ENCODE measurements at places on chromosomes 5 and 9.
A peak's percentile ranks its signal among the peaks of the same experiment; 100 is the strongest.

DNA sequence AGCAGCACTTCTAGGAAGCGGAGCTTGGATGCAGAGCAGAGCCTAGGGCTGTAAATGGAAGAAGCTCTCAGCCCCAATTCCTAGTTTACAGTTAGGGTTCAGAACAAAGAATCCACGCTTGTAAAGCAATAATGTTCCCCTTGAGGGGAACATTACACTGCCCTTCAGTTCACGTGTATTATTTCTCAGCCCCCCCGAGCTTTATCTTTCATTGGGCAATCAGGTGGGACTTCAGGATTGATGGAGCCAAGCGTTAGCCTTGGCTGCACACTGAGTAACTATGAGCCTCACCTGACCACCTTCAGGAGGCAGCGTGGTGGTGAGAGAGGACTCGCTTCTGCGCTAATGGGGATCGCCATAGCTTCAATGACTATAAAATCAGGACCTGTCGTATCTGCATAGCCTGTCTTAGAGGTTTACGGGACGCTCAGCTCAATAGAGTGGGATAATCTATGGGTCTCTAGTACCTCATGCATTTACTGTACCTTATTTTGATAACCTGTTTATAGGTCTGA, 157.0 kb upstream of the RASEF start:
- no peak for DNase-seq

- no peak for DNase-seq
These were observed 216.5 kb downstream of the MCTP1 start for GRCh38 chr5:95068289-95068910.

GRCh38 chr5:130975299-130975698, 189.8 kb downstream of the HINT1 start:
- DNase-seq: no peak

DNA sequence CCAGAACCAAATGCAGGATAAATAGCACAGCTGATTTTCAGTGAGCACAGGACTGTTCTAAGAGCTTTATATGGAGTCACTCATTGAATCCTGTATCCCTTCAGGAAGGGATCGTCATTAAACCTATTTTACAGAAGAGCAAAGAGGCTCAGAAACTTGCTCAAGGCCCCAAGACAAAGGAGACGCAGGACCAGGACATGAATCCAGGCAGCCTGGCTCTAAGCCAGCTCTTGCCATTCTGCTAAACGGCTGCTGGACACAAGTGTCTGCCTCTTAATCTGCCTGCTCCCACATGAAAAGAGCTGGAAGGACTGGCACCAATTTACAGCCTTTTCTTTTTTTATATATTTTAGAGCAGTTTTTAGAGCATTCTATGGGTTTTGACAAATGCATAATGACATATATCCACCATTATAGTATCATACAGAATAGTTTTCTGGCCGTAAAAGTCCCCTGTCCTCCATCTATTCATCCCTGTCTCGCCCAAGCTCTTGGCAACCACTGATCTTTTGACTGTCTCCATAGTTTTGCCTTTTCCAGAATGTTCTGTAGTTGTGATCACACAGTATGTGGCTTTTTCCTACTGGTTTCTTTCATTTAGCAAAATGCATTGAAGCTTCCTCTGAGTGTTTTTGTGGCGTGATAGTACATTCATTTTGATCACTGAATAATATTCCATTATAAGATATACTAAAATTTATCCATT, 37.5 kb downstream of the RETREG1 start:
- DNase-seq: no peak

- DNase-seq: no peak
These were observed 176.0 kb downstream of the DAB2IP start for GRCh38 chr9:121827251-121827967.

- DNase-seq: no peak
These were observed 301.8 kb upstream of the CDH6 start for GRCh38 chr5:30891660-30892059.

DNA sequence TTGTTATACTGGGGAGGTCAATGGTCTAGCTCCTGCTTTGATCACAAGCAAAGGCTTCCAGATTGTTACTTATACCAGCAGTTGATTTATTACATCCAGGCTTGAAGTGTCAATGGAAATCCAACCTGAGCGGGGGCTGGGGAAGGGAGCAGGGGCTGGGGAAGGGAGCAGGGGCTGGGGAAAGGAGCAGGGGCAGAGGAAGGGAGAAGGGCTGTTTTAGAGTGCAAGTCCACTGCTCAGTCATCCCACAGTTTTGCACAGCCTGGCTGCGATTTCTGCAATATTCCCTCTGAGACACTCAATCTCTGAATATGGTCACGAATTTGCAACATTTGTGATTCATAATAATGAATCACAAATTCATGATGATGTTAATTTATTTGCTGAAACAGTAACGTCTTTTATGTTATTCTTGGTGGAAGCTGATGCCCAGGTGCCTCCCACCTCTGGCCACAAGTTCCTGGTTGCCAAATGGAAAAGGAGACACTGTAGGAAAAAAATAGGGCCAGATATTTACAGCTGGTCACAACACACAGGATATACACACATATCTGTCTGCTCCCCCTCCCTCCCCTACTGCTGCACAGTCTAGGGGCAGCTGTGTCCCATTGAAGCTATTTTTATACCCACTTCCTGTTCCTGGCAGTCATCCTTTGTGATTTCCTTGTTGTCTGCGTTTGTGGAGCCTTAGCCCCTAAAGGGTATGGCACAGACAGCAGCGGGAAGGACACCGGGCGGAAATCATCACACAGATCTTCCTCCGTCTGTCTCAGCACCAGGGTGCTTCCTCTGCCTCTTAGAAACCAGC, 325.1 kb downstream of the GADD45G start:
- peak; percentile 23 for DNase-seq

GRCh38 chr5:144504929-144505577, 334.4 kb downstream of the KCTD16 start:
- DNase-seq: no peak

GRCh38 chr9:118643118-118643517, 726.1 kb downstream of the BRINP1 start:
- DNase-seq: no peak

DNA sequence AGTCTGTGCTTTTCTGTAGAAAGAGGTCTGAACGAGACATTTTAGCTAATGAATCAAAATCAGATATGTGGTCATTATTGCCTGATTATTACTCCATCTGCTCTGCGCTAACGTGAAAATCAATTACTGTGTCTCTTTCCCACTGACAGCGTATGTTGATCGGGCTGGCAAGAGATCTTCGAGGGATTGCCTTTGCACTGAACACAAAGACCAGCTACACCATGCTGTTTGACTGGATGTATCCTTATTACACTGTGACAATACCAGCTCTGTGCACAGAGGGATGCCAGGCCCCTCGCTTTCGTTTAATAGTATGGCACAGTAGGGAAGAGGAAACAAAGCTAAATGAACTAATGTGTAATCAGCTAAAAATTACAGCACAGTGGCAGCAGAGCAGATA, 103.7 kb upstream of the TLX3 start:
- DNase-seq: no peak

DNA sequence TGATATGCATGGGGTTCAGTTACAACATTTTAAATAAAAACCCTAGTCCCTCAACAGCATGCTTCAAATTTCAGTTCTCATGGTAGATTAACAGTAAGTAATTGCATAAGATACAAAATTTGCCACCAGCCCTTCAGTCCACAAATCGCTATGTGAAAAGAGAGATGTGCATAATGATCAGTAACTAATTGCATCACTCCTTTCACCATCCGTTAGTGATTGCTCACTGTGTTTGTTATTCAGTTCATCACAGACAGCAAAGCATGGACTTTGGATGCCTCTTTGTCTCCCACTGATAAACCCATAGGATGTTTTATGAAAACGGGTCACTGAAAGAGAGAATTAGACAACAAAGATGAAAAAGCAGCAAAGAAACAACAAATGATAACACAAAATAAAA, 103.2 kb downstream of the MCTP1 start:
- DNase-seq: no peak

GRCh38 chr5:10964806-10965205, 203.8 kb upstream of the DAP start:
- no peak for DNase-seq

DNA sequence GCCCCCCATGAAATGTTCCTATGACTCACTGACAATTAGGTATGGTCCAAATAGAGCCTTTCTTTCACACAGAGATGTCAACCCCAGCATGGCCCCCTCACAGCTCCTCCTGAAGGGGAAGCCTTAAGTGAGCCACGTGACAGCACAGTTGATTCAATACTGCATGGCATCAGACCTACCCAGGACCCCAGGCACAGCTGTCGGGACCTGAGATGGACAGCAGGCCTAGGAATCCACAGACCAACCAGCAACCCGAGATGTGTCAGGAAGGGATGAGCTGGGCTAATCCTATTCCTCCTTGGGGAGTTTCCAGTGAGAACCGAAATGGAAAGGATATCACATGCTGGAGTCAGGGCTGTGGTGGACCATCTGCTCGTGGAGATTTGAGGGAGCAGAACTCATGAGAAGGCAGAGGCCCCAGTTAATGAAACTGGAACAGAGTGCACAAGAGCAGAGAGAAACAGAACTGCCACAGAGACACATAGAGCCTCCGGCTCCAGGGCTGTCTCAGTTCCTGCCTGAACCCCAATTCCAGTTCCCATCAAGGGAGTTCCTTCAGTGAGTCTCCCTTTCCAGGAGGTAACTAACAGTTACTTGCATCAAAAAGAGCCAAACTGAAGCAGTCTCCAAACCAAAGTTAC, 42.1 kb upstream of the SMIM23 start:
- no peak for DNase-seq

DNA sequence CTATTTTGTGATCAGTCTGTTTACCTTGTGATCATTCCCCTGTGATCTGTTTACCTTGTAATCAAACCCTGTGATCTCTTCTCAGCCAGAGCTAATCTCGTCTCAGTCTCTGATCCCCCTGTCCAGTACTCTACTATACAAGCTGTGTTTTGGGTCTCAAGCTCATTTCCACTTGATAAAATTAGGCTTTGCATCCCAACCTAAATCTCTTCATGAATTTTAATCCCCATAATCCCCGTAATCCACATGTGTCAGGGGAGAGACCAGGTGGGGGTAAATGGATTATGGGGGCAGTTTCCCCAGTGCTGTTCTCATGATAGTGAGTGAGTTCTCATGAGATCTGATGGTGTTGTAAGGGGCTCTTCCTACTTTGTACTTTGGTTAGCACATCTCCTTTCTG, 157.2 kb downstream of the PRR16 start:
- DNase-seq: no peak

- DNase-seq: peak; percentile 9
These were observed 44.4 kb upstream of the GRIA1 start for GRCh38 chr5:153445875-153446579.

- DNase-seq: no peak
These were observed 66.3 kb upstream of the FBXL7 start for GRCh38 chr5:15433709-15434108.

GRCh38 chr9:135615666-135616618, 23.4 kb downstream of the GLT6D1 start:
- no peak for DNase-seq

GRCh38 chr9:20355022-20355421, 267.3 kb downstream of the MLLT3 start:
- no peak for DNase-seq

- no peak for DNase-seq
These were observed 55.9 kb downstream of the ROPN1L start for GRCh38 chr5:10497554-10497953.

- no peak for DNase-seq
These were observed 46.3 kb downstream of the NACC2 start for GRCh38 chr9:136048560-136049411.

- DNase-seq: no peak
These were observed 148.9 kb downstream of the DOCK2 start for GRCh38 chr5:169785771-169786618.

DNA sequence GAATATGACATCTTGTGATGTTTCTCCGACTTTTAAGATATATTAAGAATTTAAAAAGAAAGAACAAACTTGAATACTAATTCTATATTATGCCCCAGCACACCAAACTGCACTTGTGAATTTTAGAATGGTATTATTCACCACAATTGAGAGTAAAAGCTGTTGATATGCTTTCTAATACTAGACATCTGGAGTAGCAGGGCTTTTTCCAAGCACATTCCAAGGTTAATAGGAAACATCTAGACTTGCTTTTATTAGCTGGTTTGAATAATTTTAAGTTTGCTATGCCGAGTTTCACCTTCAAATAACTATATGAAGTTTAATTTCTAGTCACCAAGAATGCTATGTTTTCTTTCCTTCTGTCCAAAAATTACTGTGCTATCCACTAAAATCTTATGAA, 13.5 kb downstream of the NREP start:
- no peak for DNase-seq

DNA sequence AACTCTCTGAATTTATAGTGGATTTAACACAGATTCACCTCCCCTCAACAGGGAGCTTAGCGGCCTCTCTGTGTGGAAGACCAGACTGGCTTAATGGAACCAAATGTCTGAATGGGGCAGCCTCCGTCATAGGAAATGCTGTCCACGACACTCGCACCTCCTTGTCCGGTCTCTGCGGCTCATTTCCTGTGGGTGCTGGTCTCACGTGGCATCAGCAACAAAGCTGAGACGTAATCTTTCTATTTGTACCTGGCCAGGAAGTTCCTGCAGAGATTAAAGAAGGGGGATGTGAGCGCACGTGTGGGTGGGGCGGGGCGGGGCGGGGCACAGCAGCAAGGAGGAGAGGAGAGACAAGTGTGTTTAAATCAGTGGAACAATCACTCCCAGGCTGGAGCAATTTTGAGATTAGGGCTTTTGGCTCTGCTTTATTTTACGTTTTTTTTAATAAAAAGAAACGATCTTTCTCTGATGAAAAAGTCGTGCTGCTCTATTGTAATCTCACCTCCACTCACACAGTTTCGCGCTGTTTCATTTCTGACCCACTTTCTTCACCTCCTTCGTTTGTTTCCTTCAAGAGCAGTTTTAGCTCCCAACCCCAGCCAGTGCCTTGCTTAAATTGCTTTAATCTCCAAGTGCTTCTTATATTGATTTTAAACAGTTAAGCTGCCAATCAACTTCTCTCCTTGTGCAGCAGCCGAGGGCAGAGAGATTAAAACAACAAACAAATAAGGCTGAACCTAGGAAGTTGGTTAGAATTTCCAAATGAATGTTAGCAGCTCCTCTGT, 132.2 kb upstream of the ASTN2 start:
- no peak for DNase-seq

GRCh38 chr9:36842560-36843530, 191.2 kb downstream of the PAX5 start:
- no peak for DNase-seq

DNA sequence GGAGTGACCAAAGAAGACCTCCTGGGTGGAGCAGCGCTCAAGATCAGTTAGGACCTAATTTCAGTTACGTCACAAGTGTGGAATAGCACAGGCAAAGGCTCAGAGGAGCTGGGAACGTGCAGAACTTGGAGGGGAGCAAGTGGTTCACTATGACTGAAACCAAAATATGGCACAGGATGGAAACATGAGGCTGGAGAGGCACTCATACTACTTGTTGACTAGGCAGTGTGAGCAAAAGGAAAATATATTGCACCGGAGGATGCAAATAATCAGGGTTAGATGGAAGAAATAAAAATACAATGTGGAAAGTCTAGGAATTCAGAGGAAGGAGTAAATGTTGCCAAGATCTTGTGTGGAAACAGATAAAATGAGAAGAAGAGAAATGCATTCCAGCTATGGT, 148.3 kb downstream of the DCP2 start:
- DNase-seq: no peak

- no peak for DNase-seq
These were observed 52.2 kb upstream of the SPATA31E1 start for GRCh38 chr9:87830446-87830845.
